T follicular helper cell (primary cell): ENCODE measurements at places on chromosomes 2 and 18.

- no peak for DNase-seq
Measured at GRCh38 chr18:74414953-74415515, 42.1 kb downstream of the DIPK1C start.

GRCh38 chr2:66839551-66840320, 404.8 kb downstream of the MEIS1 start:
- DNase-seq: no peak

- DNase-seq: no peak
Measured at GRCh38 chr2:239884051-239884405, 141.1 kb downstream of the NDUFA10 start.

- DNase-seq: no peak
Measured at GRCh38 chr2:133705287-133705686, 137.0 kb upstream of the NCKAP5 start.

DNA sequence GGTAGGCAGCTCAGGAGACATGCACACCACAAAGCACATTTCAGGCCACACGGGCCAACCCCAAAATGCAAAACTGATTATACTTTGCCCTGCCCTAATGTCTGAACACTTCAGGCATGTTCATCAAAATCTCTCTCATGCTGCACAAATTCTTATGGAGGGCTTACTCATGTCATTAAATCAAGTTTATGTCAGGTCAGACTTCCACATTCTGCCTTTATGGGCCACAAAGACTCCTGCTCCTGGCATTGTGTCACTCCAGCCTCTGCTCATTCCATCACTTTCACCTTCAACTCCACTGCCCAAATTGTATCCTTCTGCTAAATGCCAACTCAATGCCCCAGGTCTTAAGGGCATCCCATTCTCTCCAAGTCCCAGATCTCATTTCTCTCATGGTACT, 9.2 kb downstream of the UXS1 start:
- DNase-seq: no peak

- no peak for DNase-seq
Measured at GRCh38 chr2:65477590-65477989, 45.2 kb upstream of the SPRED2 start.
